Stimulated activated naive B cell treated with anti-CD40 and anti-IgM and Interleukin-4, amounts not matched to agents 10 μg/mL and 1 μg/mL and 100 μg/mL, for 72 hours (primary cell): ENCODE measurements at places on chromosomes 13 and 19.

- H3K4me3 ChIP-seq, result no peak overlapping the region
- no peaks in the 10 kb centered on the region for H3K4me1 ChIP-seq
- no peak for DNase-seq
Observed at GRCh38 chr13:73403355-73404120, 344.7 kb downstream of the KLF5 start.

DNA sequence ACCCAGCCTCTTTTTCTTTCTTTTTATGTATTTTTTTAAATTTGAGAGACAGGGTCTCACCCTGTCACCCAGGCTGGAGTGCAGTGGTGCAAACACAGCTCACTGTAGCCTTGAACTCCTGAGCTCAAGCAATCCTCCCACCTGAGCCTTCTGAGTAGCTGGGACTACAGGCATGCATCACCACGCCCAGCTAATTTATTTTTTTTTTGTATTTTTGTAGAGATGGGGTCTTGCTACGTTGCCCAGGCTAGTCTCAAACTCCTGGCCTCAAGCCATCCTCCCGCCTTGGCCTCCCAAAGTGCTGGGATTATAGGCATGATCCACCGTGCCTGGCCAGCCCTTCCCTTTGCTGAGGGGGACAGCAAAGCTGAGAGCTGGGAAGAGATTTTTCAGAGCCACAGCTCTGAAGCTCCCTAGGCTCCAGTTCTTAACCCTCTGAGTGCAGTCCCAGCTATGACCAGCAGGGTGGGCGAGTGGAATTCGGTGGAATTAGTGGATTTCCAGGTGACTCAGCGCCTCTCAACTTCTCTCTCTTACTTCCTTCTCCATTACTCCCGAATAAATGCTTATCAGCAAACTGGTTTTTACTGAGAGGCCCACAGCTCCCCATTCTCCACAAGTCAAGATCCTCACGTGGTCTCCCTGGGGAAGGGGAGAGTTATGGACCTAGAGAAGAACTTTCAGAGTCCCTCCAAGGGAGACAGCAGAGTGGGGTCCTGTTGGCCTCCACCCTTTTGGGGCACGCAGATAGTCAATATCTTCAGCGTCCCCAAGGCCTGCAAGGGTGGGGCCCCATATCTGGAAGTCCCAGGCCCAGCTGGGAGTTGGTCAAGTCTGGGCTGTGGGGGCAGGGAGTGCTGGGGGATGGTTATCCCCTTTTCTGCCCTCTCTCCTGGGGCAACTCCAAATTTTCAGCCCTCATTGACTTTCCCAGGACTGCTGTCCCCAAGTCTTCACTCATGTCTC lies 1.2 kb downstream of the BLVRB start:
- peaks cover 16% of the 10 kb centered on the region for H3K27me3 ChIP-seq
- peaks cover 29% of the 10 kb centered on the region for H3K4me1 ChIP-seq
- peaks cover 7% of the 10 kb centered on the region for H3K36me3 ChIP-seq
- H3K27ac ChIP-seq, result no peak overlapping the region
- DNase-seq, result peak; percentile 51

GRCh38 chr19:3774621-3775373 lies 2.8 kb upstream of the RAX2 start:
- no peak for DNase-seq
- H3K36me3 ChIP-seq, result peaks cover 23% of the 10 kb centered on the region
- peaks cover 4% of the 10 kb centered on the region for H3K4me1 ChIP-seq
- H3K27me3 ChIP-seq, result no peaks in the 10 kb centered on the region
- H3K4me3 ChIP-seq, result no peak overlapping the region
- H3K27ac ChIP-seq, result no peak overlapping the region

DNA sequence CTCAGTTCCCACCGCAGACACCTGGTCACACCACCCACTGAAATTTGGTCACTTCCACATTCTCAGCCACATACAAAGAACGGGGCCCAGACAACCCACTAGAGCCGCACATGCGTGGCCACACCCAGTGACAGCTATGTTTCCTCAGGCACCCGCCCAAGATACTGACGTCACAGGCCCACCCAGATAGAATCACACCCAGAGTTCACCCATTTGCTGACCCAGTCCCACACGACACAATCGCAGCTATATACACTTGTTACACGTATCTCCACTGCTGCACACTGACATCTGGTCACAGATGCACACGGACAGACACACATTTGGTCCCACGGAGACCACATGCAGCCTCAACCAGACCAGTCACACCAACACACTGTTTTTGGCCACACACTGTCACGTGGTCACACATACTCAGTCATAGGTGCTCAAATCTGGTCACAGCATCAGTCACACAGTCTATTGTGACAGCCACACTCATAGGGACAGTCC lies 2.9 kb downstream of the NUMBL start:
- no peak overlapping the region for H3K27ac ChIP-seq
- H3K36me3 ChIP-seq, result peaks cover 33% of the 10 kb centered on the region
- H3K4me1 ChIP-seq, result peaks cover 12% of the 10 kb centered on the region
- H3K4me3 ChIP-seq, result no peak overlapping the region
- no peaks in the 10 kb centered on the region for H3K27me3 ChIP-seq

GRCh38 chr19:36638862-36639510 lies 27.7 kb downstream of the ZNF461 start:
- peaks cover 73% of the 10 kb centered on the region for H3K36me3 ChIP-seq
- no peak for DNase-seq
- no peaks in the 10 kb centered on the region for H3K4me1 ChIP-seq
- peak overlapping the region; percentile 37 for H3K27ac ChIP-seq
- H3K4me3 ChIP-seq, result no peak overlapping the region
- no peaks in the 10 kb centered on the region for H3K27me3 ChIP-seq

DNA sequence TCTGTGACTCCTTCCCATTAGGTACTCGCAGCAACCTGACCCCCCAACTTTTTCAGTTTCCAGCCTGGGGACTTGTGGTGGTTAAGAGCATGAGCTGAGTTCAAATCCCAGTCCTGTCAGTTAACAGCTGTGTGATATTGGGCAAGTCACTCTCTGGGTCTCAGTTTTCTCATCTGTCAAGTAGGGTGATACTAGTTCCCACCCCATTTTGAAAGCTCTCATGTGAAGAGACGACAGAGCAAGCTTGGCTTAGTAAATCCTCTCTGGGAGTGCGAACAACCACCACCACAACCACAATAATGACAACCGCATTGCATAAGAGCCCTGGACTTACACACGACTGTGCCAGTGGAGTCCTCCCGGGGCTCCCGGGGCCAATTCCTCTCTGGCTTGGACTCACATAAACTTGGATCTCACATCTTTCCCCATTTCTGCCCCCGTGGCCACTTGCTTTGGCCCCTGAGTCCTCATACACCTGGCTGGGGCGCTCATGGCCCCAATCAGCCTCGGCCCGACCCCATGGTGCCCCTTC lies 454 bp downstream of the BLVRB start:
- peak overlapping the region; percentile 82 for H3K4me3 ChIP-seq
- peak overlapping the region; percentile 93 for H3K27ac ChIP-seq
- peak; percentile 9 for DNase-seq
- peaks cover 45% of the 10 kb centered on the region for H3K4me1 ChIP-seq
- peaks cover 19% of the 10 kb centered on the region for H3K27me3 ChIP-seq
- peaks cover 6% of the 10 kb centered on the region for H3K36me3 ChIP-seq
